ENCODE measurements at places on chromosomes 3 and 15.

DNA sequence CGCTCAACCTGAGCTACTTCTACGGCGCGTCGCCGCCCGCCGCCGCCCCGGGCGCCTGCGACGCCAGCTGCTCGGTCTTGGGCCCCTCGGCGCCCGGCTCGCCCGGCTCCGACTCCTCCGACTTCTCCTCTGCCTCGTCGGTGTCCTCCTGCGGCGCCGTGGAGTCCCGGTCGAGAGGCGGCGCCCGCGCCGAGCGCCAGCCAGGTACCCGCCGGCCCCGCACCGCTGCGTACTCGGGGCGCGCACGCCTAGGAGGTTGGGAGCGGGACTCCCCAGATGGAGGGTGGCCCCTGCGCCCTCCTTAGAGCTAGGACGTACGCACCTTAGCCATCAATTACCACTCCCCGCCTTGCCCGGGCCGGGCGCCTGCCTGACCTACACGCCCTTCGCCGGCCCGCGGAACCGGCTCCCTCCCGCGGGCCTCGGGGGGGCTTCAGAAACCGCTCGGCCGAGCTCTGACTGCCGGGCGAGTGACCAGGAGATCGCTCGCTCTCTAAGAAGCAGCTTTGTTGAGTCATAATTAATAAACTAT is 466 bp downstream of the NFKBIZ start:
- no peak for DNase-seq

DNA sequence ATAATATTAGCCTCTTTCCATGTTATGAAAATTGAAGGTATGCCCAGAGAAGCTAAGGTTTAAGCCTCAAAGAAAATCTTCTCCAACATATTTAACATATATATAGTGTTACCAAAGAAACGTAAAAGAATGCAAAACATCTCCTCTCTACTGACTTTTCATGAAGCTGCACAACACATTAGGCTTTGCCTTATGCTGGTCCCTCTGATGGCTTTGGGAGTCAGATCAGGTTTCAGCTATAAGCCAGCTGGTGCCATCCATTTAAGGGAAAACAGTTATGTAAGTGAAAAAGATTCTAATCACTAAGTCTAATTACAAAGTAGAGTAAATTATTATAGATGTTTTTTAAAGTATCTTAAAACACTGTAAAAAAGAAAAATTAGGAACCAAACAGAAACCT is 410.5 kb downstream of the LSAMP start:
- no peak for DNase-seq

DNA sequence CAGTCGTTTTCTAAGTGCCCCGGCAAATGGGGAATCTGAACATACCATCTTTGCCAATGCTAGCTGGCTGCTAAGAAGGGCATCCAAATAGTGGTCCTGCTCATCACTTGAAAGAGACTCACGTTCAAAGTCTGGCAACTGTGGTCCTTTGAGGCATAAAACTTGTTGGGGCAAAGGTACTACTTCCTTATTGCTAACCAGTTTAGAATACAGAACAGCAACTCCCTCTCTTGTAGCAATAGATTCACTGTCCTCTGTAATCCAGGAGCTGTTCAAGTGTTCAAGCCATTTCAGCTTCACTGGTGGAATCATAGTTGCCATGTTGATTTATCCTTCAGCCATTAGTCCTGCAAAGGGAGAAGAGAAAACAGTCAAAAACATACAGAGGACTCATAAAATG is 58.4 kb downstream of the HERC1 start:
- no peak for DNase-seq

DNA sequence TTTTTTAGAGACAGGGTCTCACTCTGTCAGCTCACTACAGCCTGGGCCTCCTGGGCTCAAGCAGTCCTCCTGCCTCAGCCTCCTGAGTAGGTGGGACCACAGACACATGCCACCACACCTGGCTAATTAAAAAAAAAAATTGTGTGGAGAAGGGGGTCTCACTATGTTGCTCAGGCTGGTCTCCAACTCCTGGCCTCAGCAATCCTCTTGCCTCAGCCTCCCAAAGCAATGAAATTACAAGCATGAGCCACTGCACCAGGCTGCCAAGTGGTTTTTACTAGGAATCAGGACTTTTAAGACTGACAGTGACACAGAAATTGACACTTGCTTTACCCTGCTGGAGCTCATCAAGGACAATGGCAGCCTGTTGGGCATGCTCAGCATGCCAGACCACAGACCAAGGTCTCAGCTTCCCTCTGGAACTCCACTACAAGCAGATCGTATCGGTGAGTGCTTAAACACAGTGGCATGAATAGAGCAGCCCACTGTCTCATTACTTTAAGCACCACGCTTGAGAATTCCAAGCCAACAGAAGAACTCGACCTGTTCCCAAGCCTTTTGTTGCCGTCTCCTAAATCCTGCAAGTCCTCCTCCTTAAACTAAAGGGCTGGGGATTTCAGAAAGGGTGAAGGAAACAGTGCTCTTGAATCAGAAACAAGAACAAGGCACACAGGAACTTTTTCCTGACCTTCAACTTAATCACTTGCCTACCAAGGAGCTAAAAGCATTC is 41.4 kb downstream of the EOMES start:
- DNase-seq = peak; percentile 1

DNA sequence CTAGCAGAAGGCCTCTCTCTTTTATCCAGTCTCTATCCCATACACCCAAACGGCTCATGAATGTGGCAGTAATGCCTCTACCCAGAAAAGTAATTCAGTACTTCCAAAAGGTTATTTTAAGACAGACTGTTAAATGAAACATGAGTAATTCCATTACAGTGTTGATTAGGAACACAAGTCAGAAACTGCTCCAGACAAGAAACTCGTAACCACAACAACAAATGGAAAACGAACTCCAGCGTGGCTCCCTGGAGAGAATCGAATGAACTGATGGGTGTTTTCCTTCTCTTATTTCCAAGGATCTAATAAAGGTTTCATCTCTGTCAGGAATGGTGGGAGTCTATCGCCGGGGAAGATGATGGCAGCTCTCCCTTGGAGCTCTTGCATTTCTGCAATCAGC is 228.4 kb downstream of the MAGI1 start:
- no peak for DNase-seq
